Activated CD4-positive, alpha-beta T cell treated with anti-CD3 and anti-CD28 coated beads for 24 hours (primary cell): ENCODE measurements at places on chromosomes 6 and 20.

- DNase-seq = no peak
These were observed 42.1 kb downstream of the KLHL31 start for GRCh38 chr6:53623497-53623896.

DNA sequence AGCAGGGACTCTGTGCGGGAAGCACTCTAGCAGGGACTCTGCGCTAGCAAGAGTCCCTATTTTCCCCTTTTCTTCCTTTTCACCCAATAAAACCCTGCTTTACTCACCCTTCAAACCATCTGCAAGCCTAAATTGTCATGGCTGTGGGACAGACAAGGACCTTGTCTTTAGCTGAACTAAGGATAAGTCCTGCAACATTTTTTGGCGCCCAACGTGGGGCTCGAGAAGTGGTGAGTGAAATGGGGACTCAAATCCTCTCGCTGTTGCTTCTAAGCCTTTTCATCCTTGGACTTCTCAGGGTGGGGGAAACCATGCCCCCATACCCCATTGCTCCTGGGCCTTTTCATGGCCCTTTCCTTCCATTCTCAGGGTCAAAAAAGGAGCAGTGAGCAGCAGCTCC, 46.4 kb downstream of the IMPG1 start:
- no peak for DNase-seq

DNA sequence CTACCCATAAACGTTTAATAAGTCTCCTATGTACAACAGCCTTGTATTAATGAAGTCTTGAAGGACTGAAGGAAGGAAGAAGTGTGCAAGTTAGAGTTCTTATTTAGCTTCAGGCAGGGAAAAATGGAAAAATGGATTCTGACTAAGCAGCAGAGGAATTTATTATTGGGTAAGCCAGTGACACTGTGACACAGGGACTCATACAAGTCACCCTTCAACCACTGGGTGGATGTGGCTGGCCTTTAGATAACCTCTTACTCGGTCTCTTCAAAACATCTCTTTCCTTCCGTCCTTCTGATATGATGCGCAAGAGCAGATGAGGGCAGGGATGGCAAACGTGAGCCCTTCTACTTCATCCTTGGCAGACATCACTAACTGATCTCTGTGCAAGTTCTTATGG, 145.6 kb downstream of the DHX35 start:
- no peak for DNase-seq

GRCh38 chr6:41278699-41279405, 7.6 kb downstream of the TREM1 start:
- peak; percentile 49 for DNase-seq

DNA sequence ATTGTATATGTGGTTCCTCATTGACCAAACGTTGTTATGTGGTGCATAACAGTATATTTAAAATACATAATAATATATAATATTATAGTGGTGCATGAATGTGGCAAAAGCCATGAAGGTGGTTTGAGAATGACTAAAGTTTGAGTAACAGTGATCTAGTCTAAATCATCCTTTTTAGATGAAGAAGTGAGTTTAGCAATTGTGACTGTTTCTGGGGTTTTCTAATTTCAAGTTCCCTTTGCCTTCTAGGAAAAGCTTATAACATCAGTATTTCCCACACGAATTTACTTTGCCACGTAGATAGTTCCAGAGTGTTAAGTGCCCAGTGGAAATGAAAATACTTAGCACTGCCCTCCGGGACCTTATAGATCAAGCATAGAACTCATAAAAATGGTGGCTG, 40.9 kb downstream of the ARFGEF2 start:
- DNase-seq = no peak

DNA sequence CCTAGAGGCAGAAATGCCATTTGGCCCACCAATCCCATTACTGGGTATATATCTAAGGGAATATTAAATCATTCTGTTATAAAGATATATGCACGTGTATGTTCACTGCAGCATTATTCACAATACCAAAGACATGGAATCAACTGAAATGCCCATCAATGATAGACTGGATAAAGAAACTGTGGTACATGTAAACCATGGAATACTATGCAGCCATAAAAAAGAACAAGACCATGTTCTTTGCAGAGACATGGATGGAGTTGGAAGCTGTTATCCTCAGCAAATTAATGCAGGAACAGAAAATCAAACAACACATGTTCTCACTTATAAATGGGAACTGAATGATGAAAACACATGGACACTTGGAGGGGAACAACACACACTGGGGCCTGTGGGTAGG, 458.4 kb downstream of the CD83 start:
- DNase-seq = no peak

GRCh38 chr6:125102891-125103290, 50.7 kb upstream of the TPD52L1 start:
- DNase-seq = no peak

- DNase-seq = no peak
These were observed 5.0 kb upstream of the GDF5 start for GRCh38 chr20:35443003-35443402.

DNA sequence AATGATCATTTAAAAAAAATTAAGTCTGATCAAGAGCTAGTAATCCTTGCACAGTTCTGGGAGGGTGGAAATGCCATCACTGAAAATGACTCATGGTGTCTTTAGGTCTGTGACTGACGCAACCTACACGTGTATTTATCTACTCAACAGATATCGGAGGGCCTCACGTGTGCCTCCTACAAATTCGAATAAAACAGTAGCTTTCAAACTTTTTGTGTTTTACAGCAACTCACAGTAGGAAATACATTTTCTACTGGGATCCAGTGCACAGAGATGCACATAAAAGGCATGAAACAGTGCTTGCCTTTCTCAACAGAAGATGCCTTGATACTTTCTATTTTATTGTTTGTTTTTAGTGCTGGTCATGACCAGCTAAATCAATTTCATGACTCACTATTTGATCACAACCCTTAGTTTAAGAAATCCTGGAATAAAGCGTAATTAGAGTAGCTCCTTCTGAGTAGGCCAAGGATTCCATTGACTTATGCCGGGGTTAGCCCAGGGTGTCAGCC, 210.0 kb upstream of the SNX9 start:
- DNase-seq = no peak

- no peak for DNase-seq
These were observed 1725.5 kb downstream of the GRIK2 start for GRCh38 chr6:103119056-103119455.

- DNase-seq = no peak
These were observed 14.6 kb downstream of the GCLC start for GRCh38 chr6:53530346-53530745.

- no peak for DNase-seq
These were observed 1.6 kb downstream of the SLC17A9 start for GRCh38 chr20:62953839-62954703.

- DNase-seq = no peak
These were observed 84.9 kb upstream of the ASF1A start for GRCh38 chr6:118808793-118809638.

DNA sequence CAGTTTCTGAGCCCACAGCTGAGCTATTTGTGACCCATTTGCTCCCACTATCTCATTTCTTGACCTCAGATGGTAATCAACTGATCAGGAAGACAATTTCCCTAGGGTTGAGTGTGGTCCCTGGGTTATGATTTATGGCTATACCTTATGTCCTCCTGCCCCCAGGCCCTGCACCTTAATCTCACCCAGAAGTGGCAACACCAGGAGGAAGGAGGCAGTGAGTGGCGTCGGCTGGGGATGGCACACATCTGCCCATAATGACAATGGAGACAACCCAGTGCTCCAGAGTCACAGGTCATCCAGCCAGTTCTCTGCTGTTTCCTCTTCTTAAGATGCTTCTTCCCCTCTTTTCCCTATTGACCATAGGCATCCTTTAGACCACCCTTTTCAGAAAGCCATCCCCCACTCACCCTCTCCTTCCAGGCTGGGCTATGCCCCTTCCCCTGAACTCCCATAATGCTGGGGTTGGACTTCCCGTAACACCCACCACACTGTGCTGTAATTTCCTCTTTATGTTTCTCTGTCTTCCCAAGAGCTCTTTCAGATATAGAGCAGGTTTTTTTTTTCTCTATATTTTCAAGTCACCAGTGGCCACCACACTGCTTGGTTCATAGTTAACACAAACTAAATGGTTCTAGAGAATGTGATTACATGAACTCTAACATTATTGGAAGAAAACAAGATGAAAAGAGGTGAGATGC, 8.0 kb downstream of the TRIM10 start:
- DNase-seq = no peak

- no peak for DNase-seq
These were observed 161.8 kb downstream of the DLL1 start for GRCh38 chr6:170128811-170129681.

- no peak for DNase-seq
These were observed 24.1 kb downstream of the TFAP2C start for GRCh38 chr20:56653211-56653610.

GRCh38 chr20:2768632-2769015, 31.8 kb downstream of the CPXM1 start:
- DNase-seq = no peak

DNA sequence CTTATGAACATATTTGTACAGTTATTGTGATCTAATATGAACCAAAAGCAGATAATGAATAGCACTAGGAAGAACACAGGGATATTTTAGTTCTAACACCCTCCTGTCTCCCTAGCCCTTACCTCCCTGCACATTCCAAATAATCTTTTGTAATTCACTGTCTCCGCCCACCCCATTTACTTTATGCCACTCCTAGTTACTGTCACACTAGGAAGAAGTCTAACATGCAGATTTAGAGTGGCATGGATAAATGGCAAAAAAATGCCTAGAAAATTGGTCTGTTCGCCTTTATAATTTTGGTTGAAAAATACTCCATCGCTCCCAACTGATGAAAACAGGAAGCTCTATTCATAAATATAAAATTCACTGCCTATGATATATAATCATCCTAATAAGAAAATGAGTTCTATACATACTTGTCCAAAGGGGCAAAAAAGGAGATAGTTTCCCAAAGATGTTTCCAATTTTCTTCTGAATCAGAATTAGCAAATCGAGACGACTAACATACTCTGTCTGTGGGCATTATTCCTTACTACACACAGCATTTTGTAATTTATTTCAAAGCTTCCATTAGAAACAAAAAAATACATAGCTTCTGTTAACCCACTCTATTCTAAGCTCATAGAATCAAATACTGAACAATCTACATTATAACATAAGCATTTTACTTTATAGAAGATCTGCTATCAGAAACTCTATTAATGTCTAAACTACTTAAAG, 1.3 kb upstream of the RUNX2 start:
- DNase-seq = no peak

GRCh38 chr6:43339168-43339567, 30.3 kb downstream of the ZNF318 start:
- no peak for DNase-seq

- DNase-seq = no peak
These were observed 111.7 kb downstream of the PREX1 start for GRCh38 chr20:48716086-48716485.

- no peak for DNase-seq
These were observed 187.7 kb upstream of the PRSS16 start for GRCh38 chr6:27059621-27060425.
